ENCODE measurements at places on chromosomes 12 and 14.

DNA sequence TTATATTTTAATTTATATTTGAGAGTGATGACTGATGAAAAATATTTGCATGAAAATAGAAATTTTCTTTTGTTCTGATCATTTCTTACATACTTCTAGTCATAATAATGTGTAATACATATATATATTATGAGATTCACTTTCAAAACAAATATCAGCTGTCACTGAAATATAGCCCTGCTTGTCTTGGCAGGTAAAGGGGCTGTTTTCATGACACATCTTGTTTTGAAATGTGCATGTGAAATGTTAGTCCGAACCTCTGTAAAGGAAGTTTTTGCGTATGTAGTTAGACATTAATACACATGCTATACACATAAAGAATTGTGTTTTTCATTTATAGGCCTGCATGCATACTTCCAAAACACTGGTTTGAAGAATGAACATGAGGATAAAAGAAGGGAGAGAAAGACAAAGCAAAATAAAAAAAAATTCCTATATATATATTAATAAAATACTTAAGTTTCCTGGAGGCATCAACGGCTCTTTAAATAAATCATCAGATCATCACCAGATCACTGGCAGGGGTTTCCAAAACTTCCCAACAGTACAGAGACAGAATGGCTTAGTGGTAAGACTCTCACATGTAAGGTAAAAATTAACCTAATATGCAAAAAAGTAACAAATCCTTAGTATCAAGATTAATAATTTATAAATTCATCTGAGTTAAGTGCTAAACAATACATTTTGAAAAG lies 60.1 kb downstream of the SEL1L start:
- no peak for DNase-seq

DNA sequence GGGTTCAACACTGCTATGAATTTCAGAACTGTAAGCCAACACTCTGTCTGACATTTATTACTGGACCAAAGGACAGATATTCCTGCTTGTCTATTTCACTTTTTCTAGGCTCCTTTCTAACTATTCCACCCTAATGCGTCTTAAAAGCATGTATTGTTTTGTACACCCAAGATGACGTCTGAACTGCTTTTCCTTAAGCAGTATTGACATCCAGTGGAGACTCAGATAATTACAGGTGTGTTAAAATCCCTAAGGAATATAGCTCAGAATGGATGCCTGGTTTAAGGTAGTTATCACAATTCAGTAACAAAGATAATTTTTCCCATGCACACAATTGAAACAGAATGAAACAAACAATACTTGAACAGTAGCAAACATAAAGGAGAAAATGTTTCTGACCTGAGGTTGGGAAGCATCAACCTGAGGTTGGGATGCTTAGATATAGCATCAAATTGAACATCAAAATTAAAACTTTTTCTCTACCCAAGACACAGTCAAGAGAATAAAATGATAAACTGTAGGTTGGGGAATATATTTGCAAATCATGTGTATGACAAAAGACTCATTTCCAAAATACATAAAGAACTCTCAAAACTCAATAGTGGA lies 93.7 kb upstream of the PTPRR start:
- DNase-seq: no peak

- no peak for DNase-seq
Observed at GRCh38 chr14:69327507-69327906, 67.5 kb downstream of the GALNT16 start.

GRCh38 chr12:121866331-121866730 lies 7.7 kb upstream of the HPD start:
- DNase-seq: no peak

DNA sequence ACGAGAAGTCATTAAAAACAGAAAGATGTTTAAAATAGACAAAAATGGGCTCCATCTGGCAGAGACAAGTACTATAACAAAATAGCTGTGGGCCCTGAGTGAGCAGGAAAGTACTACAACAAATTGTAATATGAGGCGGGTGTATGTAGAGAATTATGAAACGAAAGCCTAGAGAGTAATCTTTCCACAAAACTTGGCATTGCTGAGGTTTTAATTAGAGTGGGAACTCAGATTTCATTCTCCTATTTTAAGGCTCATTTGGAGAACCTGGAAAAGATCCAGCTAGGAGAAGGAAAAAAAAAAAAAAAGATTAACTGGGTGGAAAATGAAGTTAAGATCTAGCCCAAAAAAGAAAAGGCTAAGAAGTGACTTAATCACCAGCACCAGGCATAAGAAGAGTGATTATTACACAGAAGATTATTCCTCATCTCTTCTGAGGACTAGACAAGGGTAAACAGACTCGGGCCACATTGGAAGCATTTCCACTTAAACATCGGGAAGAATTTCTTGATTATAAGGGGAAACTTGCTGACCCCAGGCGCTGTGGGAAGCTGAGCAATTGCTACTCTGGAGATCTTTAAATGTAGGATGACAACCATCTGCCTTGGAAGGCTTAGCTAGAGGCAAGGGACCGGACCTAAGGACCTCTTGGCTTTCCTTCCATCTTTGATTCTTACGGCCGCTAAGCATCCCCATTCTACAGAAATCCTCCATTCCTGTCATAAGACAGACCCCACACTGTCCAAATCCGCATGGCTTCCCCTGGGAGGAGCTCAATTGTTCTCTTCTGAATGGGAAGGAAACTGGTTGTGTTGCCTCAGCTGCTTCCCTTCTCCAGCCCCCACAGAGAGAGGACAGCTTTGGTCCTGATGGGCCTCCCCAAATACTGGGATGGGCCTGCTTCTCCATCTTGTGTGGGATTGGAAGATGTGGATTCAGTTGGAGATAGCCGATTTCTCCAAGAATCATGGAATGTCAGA lies 40.6 kb downstream of the IGF1 start:
- no peak for DNase-seq

DNA sequence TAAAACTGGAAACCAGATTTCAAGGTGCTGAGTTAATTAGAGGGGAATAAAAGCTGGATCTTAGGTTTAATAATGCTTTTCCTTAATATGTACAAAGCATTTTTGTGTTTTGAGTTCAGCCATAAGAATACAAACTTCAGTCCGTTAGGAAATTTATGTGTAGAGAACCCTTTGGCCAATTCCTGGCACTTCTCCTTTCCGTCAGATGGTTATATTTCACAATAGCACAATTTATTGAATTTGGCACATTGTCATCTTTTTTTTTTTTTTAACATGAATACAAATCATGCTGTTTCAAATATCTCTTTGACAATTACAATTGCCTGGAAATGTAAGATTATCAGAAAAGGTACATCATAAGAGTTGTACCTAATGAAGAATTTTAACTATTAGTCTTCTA lies 56.2 kb upstream of the DDHD1 start:
- no peak for DNase-seq

DNA sequence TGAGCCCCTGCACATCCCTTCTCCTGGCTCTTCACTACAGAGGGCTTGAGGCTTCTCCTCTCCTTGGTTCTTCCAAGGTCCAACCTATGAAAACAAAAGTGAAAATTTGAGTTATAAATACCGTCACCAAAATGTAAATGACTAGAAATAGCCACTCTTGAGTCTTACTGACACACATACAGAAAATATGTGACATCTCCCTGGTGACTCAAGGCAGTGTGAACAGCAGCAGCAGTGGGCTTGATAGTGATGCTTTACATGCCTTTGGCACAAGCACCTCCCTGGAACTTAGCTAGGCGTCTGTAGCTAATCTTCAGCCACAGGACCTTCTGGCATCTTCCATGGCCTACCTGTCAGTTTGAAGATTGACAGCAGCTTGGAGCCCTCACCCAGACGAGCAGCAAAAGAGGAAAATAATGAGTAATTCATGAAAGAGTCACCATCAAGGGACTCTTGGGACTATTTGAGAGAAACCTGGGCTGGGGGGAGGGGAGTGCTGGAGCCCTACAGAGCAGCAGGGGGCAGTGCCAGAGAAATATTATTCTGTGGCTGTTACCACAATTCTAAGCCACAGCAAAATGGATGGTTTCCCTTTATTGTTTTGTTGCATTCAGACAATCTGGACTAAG lies 158.0 kb downstream of the KCNK10 start:
- DNase-seq: no peak

DNA sequence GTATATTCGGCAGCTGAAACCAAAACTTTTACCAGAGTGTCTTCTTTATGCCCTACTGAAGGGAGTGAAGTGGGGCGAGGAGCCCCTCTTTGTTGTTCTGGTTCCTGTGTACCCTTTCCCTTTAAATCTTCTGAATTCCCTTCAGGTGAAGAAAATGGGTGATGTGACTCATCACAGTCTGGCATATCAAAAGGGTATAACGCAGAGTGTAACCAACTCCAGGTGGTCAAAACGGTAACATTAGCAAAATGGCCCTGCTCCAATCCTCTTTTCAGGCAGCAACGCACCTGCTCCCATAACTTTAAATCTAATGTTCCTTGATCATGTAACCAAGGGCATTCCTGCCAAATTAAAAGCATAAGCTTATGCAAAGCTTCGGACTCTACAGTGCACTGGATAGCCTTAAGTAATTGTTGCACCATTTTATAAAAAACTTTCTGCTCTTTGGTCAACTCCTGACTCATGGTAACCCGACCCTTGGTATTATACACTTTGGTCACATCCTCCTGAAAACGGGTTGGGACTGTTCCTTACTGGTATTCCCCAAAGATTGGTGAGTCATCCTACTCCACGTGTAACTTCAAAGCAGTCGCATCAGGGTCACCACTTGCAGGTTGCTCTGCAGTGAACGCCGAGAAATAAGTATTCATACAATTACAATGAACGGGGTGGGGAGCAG lies 83.1 kb downstream of the KCNMB4 start:
- DNase-seq: no peak

DNA sequence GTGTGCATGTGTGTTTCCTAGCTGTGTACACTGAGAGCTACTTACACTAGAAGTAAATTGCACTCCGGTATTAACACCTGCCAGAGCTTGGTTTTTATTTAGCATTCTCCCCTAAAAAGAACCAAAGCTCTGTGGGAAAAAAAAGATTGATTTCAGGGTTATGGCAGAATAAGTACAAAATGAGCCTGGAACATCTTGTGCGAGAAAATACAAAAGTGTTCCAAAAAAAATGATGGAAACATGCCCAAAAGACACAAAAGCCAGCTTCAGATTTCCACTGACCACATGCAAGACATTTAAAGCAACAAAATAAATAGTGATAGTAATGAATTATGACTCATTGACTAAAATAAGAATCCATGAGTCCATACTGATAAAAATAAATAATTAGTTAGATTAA lies 188.3 kb downstream of the GXYLT1 start:
- DNase-seq: no peak

DNA sequence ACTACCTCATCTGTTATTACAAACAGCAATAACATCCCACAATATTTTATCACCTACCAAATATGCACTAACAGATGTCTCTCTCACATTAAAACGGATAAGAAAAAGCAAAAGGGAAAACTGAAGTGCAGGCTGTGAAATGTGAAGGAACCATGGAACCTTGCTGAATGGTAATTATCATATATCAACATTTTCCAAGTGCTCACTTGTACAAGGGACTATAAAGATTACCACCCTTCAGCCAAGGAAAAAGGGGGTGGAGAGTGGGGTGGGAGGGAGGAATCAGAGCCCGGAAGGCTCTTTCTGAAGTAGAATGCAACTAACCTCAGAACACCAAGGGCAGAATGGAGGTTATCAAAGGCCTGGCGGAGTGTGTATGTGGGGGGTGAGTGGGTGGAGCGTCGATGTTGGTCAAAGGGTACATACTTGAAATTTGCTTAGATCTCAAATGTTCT lies 1.2 kb downstream of the SNX6 start:
- DNase-seq: no peak

- no peak for DNase-seq
Observed at GRCh38 chr14:105073720-105074600, 8.7 kb upstream of the GPR132 start.

- DNase-seq: no peak
Observed at GRCh38 chr12:117045160-117046010, 53.8 kb downstream of the TESC start.

DNA sequence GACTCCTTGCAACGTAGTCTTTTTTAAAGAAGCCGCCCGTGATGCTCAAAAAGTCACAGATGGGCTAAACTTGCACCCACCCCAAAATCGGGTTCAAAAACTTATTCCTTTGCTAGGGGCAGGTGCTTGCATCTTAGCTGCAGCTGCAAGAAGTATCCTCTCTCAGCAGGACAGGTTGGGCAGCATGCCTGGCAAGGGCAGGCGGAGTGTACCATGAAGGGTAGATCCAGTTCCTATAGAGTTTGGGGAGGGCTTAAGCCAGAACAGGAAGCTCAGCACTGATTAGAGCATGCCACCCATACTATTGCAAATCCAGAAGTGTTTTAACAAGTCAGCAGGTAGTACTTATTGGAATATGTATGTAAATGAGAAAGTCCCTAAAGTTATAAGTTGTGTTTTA lies 48.7 kb downstream of the CPM start:
- DNase-seq: no peak

DNA sequence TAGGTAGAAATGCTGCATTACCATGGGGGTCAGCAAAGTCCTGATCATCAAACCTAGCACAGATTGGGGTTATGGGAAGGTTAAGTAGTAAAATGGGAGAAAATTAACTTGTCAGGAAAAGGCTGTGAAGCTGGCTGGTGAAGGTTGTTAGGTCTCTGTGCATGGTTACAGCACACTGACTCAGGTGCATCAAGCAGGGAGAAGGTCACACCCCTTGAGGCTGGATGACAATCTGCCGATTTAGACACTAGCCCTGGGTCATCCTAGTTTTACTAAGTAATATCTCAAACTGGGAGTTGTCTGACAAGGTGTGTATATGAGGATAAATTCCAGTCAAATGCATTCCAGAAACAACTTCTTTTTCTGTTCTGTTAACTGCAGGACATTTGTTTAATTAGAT lies 271.1 kb upstream of the LRIG3 start:
- DNase-seq: no peak

- no peak for DNase-seq
Observed at GRCh38 chr14:86510491-86510890, 980.5 kb downstream of the FLRT2 start.

DNA sequence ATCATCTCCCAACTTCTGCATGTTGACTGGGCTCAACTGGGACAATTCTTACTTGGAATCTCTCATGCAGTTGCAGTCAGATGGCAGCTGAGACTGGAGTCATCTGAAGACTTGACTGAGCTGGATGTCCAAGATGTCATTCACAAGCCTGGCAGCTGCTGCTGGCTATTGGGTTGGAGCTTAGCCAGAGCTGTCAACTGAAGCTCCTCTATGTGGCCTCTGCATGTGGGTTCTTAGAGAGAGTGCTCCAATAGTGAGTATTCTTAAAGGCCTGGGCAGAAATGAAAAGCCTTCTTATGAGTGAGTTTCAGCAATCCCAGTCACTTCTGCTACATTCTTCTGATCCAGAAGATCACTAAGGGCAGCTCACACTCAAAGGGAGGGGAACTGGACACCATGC lies 440.9 kb downstream of the LRIG3 start:
- DNase-seq: no peak

GRCh38 chr12:39368096-39368495 lies 74.8 kb downstream of the KIF21A start:
- DNase-seq: no peak

GRCh38 chr14:66476964-66477363 lies 9.2 kb upstream of the CCDC196 start:
- DNase-seq: no peak

GRCh38 chr12:114241973-114242434 lies 163.9 kb downstream of the TBX5 start:
- DNase-seq: no peak

Data from activated CD4-positive, alpha-beta T cell treated with anti-CD3 and anti-CD28 coated beads for 1 hour (primary cell).